ENCODE measurements at places on chromosomes 11 and 22.

- DNase-seq = no peak
Observed at GRCh38 chr11:70481625-70482528, 83.5 kb downstream of the CTTN start.

DNA sequence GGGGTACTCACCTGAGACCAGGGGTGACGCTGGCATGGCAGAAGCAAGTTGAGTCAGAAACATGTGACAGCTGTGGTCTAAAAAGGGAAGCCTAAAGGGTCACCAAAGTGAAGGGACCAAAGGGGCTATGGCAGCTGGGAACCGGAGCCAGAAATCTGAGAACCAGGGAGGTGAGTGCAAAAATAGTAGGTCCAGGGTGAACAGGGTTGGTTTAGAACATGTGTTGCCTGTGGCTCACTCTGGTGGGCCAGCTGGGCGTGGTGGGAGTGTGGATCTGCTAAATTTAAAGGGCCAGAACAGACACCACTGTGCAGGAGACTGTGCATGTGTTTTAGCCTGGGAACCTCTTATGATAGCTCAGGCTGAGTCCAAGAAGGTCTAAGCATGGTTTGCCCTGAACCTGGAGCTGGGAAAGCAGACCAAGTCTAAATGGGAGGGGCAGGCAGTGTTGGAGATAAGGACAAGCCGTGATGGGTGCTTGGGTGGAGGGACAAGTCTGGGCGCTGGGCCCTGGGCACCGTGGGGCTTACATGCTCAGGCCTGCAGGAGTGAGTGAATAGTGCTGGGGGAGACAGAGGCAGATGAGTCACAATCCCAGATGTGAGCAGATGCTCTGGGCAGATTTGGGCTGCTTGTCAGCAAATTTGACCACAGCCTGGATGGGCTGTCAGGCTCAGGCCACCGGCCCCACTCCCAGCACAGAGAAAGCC is 41.4 kb upstream of the ZBED5 start:
- DNase-seq = no peak

DNA sequence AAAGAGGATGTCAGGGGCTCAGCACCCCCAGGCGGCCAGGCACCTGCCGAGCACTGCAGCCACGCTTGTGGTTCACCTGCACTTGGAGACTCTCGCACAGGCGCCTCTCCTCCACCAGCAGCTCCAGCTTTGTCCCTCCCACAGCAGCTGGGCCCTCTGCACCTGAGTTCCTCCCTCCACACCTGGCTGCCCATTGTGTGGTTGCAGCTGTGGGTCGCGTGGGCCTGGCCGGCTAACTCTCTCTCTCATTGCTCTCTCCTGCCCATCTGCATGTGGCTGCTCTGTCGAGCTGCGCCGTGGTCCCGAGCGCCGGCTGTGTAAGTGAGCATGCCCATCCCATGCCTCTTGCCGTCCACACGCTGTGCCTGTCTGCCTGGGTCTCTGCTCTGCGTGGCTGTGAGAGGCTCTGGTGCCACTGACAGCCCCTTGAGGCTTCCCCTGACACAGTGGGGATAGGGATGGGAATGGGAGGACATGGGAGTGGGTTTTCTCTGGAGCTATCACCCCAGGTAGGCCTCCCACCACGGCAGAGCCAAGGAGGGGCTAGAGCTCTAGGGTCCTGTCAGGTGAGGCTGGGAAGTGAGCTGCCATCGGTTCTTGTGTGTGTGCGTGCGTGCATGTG is 8.5 kb upstream of the ACR start:
- DNase-seq = no peak

GRCh38 chr11:107848345-107848744 is 10.2 kb downstream of the SLC35F2 start:
- no peak for DNase-seq

- no peak for DNase-seq
Observed at GRCh38 chr11:68173926-68174325, 39.2 kb downstream of the KMT5B start.

DNA sequence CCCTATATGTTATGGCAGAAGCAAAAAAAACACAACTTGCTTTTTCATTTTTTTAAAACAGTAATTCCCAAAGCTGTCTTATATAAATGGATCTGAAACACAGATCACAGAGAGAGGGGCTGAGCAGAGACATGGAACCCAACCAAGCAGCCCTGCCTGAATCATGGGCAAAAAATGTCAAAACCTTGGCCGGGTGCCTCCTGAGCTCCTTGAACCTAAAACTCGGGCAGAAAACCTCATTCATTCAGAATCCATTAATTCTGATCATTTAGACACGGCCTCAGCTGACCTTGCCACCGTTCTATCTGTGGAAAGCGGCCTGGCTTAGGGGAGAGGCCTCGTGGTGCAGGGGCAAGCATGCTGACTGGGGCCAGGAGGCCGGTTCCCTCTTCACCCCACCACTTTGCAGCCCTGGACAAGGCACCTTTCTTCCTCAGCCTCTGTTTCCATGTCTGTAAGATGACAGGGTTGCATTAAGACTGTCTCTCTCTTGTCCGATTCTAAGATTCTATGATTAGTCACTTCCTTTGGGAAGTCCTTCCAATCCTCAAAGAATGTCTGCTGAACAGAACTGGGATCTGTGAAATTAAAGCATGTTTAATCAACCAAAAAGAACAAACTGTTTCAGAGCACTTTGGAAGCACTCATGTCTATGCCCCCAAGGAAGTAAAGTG is 26.0 kb downstream of the TENM4 start:
- no peak for DNase-seq

GRCh38 chr11:95081412-95081811 is 8.2 kb upstream of the ENDOD1 start:
- DNase-seq = no peak

DNA sequence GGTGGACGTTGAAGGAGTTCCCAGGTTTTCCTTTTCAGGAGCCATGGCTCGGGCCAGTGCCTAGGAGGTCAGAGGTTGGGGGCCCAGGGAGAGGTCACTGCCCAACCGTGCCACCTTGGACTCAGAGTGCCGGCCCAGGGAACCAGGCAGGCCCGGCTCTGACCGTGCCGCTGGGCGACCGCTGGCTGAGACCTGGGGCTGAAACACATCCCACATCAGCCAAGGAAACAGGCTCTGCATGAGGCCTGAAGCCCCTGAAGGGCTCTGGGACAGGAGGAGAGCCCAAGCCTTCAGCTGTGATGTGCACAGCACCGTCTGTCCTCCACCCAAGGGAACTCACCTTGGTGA is 21.9 kb upstream of the RTN4R start:
- DNase-seq = no peak

DNA sequence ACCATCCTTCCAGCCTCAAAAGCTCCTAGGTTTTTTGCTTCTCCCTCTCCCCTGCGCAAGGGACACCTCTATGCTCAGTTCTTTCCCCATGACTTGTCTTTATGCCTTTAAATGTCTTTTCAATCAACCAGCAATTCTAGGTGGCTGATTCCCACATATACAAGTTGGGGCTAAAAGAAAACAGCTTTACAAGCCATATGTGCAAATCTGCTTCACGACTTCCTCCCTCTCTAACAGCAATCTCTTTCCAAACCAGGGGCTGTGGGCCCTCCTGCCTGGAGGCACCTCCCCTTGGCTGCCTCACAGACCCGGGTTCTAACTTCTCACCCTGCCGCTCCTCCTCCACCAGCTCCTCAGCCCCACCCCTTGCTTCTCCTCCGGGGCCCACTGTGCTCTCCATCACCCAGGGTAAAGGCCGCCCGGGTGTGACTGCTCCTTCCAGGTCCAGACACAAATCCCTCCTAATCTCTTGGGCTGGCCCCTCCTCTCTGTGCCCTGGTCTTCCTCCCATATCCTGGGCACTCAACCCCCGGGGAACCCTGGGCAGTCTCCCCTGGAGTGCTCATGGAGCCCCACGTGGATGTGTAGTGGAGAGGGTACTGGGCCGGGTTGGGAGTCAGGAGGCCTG is 14.1 kb downstream of the TMPRSS13 start:
- DNase-seq = no peak

- no peak for DNase-seq
Observed at GRCh38 chr11:68012044-68012842, 2.1 kb downstream of the ALDH3B1 start.

GRCh38 chr11:88050247-88050646 is 125.0 kb downstream of the RAB38 start:
- no peak for DNase-seq

DNA sequence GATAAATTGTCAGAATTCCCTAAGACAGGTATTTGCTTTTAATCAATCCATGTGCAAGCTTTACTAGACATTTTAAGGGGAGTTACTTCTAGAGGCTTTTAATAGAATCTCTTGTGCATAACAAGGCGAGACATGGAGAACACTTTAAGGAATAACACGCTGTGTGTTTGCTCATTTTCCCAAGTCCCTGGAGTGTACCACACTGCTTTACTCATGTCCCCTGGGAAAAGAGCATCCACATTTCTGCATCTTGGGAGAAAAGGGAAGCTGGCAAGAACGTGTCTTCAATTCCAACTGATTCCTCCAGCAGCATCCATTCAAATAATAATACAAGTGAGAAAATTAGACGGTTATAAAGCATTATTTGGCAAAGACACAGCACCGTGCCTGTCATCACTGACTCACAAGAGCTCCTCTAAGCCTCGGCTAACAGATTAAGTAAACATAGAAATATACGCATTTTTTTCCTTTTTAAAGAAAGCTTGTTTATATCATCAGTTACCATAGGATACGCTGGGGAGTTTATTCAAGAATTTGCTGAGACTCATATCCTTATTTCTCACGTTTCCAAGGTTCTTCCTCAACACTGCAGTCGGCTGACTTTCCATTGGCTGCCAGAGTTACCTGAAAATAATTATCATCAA is 121.5 kb downstream of the CD44 start:
- DNase-seq = no peak

DNA sequence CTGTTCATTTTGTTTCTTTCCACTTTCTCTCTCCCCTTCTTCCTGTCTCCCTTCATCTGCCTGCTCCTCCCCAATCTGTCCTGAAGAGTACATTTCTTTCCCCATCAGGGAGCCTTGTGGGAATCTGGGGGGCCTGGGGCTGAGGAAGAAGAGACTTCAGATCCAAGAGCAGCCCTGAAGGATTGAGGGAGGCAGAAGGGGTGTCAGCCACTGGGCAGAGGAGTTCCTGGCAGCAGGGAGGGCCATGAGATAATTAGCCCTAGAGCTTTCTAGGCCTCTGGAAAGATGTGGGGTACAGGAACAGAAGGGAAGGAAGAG is 24.4 kb upstream of the OAF start:
- DNase-seq = no peak

DNA sequence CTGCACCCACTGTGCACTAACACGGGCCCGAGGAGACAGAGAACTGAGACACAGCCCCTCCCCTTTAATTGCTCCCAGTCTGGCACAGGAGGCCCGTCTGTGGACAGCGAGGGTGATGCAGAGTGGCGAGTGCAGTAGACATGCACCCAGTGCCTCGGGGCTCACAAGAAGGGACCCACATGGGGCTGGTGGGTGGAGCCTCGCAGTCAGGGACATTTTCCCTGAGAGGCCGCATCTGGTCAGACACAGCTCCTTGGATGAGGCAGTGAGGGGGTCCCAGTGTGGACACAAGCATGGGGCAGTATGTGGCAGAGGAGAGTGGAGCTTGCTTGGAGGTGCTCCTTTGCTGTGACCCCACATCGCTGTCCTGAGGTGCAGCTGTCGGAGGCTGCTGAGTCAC is 54.8 kb downstream of the SBF1 start:
- no peak for DNase-seq

- no peak for DNase-seq
Observed at GRCh38 chr11:76706667-76707066, 36.1 kb upstream of the LRRC32 start.

GRCh38 chr11:47768101-47768612 is 1.0 kb upstream of the FNBP4 start:
- peak; percentile 4 for DNase-seq

Measured in activated T-cell treated with anti-CD3 and anti-CD28 coated beads for 4 hours (primary cell).